Kidney (tissue), 22 donors: ENCODE measurements at places on chromosomes 2 and 18. TPM values are rescaled to one million over a fixed set of nuclear protein-coding genes. Genes with fewer than 3 reads are reported as not detected.
A peak's percentile ranks its signal among the peaks of the same experiment; 100 is the strongest.

DNA sequence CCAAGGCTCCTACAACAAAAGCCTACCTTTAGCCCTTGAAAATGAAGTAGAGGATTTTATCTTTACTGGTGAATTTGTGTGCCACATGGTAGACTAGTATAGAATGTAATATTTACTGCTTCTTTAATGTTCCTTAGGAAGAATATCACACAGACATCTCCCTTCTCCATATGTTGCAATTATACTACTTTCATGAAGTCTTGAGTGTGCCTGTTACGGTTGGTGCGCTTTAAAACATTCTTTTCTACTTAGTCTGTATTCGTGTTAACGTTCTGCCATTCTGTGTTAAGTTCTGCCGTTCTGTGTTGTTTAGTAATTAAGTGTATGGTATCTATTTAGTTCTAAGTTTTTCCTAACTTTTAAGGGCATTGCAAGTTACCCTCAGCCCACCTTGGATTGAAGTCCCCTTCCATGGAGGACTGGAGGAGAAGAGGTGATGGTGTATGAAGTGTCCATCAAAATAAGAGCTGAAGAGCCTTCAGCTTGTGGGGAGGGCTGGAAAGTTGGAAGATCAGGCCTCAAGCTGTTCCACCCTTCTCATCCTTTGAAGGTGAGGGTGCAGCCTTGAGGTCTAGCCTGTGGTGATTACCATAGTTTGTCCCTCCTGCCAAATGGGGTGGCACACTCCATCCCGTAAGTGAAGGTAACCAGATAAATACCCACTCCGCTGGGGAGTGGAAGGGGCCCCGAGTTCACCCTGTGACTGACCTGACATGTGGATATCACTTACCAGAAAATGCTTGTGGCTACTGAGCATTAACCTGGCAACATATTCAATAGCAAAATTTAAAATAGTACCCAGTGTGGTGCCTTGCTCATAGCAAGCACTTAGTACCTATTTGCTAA lies 131.3 kb downstream of the SPTBN1 start:
- no peak for DNase-seq

GRCh38 chr18:1906421-1906820 lies 664.9 kb downstream of the METTL4 start:
- no peak for DNase-seq

DNA sequence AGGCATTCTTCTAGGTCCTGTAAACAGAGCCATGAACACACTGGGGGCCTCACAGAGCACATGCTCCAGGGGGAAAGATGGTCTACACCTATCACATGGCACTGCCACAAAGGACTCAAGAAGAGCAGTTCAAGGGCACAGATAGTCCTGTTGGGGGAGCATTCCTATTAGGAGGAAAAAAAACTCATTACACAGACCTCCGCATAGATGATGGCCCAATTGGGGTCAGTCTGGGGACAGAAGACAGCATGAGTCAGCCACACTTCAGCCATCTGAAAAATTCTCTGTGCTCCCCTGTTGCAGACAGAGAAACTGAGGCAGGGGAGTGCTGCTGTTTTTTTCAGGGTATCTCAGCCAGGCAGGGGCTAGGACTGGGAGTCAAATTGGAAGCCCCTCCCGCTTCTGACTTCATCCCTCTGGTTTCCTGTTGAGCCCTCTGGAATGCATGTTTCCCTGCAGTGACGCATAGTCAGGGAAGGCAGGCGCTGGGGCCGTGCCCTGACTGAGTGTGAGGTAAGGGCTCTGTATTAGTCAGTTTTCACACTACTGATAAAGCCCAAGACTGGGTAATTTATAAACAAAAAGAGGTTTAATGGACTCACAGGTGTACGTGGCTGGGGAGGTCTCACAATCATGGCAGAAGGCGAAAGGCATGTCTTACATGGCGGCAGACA lies 67.9 kb downstream of the RHOB start:
- peak; percentile 90 for DNase-seq

- no peak for DNase-seq
Observed at GRCh38 chr2:241103176-241103595, 1.1 kb upstream of the MTERF4 start.

- DNase-seq, result no peak
Observed at GRCh38 chr2:231111987-231112386, 12.9 kb downstream of the HTR2B start.

DNA sequence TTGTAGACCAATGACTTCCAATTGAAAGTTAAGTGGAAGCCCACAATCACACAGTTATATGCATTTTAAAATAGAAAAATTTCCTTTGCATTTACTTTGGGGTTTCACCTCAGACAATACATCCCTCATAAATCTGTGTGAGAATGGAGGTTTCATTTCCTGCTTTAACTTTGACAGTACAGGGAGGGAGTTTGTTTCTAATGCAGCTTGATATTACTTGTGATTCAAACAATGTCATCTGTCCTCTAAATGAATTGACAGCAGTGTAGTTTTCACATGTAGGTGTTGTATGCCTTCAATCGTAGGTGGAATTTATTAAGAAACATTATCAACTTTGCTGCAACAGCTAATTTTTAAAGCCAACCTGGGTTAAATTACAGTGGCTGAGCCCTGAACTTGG lies 75.2 kb downstream of the TMEFF2 start:
- no peak for DNase-seq

GRCh38 chr2:9763356-9764152 lies 79.7 kb upstream of the TAF1B start:
- no peak for DNase-seq

GRCh38 chr2:126315828-126316227 lies 340.1 kb upstream of the GYPC start:
- no peak for DNase-seq

- no peak for DNase-seq
Observed at GRCh38 chr2:102437122-102437521, 14.2 kb downstream of the IL18RAP start.

DNA sequence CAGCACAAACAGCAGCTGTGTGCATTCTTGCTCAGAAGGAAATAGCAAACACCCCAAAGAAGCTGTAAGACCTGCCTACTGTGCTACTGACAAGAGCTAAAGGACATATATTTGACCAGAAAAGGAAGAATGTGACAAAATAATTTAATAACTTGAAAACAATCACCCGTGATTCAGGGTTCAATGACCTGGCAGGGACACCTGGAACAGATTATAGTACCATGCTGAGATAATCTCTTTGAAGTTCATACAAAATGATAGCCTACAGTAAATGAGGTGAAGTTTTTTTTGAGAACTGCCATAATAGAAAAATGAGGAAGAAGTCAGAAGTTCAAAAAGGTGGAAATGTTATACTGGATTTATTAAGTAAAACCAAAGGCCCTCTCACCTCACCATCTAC lies 324.8 kb upstream of the GULP1 start:
- no peak for DNase-seq

- no peak for DNase-seq
Observed at GRCh38 chr2:157936406-157936805, 60.3 kb upstream of the ACVR1 start.

DNA sequence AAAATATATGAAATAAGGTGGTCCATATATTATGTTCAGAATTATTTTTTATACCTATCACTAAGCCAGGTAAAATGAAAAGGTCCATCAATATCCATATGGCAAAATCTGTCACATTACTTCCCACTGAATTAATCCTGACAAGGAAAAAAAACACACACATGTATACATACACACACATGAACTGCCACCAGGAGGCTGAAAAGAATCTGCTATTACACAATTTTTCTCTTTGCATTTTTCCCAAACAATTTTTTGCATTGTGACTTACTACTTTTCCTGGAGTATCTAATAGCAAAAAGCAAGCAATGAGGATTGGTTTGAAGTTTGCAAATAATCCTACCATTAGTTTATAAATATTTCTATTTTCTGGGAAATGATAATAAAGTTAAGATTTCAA lies 128.2 kb upstream of the CD226 start:
- DNase-seq, result no peak

- no peak for DNase-seq
Observed at GRCh38 chr18:56639571-56639970, 1.2 kb upstream of the TXNL1 start.

DNA sequence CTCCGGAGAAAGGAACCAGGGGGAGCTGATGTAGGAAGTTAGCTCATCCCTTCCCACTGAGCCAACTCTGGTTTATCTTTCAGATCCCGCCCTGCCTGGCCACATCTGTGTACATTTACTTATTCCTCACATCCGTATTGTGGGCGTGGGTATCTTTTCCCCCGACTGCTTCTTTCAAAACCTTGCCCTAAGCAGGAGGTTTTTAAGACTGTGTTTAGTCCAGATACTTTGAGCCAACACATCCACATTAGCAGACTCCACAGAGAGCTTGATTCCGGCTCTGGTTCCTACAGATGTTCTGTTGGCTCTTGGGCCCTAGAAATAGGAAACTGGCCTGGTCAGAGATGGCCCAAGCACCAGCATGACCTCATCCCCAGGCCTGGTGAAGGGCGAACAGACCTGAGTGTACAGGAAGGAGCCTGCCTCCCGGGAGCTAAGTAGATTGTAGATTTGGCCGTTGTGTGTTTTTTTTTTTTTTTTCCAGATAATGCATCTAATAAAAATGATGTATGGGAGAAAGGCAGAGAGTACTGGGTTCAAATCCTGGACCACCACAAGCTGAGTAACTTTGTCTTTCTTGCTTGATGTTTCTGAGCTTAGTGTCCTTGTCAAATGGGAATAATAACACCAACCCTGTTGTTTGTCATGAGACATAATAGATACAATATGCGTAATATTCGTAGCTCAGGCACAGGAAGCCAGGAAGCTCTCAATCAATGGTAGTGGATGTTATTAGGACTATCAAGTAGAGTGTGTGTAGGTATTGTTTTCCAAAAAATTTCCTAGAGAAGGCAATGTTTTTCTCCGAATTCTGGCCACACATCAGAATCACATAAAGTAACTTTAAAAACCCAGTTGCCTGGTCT lies 92.3 kb downstream of the PRKCE start:
- DNase-seq, result no peak

- DNase-seq, result no peak
Observed at GRCh38 chr2:115165529-115166109, 723.2 kb downstream of the DPP10 start.

DNA sequence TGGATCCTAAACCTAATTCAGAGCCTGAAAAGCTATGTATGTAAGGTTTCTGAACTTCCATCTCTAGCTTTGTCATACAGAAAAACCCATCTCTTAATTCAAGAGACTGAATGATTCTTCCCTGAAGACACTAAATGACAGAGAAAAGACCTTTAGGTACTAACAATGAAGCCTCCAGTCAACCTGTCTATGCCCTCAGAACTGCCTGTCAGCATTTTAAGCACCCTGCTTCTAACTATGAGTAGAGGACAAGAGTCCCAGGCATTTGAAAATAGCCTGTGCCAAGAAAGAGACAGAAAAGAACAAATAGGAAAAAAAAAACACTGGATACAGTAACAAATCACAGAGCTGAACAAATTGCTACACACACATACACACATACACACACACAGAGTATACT lies 48.6 kb downstream of the AP1S3 start:
- no peak for DNase-seq

DNA sequence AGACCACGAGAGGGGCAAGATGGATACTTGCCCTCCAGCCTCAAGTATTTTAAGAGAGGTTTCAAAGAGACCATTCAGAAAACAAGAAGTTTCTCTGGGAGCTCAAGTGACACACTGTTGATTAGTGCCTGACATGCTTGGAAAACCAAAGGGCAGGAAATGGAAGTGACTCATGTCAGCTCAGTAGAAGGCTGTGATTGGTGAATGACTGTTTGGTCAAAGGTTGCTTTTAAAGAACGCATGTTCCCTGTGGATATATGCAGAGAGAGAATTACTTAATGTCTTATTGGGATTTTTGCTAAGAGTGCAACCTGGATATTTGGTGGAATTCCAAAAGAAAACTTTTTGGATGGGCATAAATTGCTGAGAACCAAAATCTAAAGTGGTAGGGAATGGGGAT lies 549.9 kb downstream of the XIRP2 start:
- DNase-seq, result no peak

DNA sequence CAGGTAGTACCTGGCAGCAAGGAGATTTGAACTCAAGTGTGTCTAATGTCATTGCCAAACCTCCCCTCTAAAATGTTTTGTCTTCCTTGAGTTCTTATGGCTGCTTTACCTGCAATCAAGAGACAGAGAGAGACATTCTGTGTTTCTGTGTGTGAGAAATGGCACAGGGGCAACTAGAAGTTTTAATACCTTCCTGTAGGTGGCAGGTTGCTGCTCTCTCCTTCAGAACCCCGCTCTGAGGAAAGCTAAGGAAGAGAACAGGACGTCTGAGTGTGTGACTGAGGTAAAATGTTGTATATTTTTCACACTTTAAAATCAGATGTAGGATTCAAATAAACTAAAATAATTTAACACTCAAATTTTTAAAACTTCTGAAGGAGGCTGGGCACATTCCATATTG lies 19.2 kb downstream of the DTNA start:
- DNase-seq, result peak; percentile 57

GRCh38 chr2:241796209-241796608 lies 12.8 kb upstream of the NEU4 start:
- no peak for DNase-seq

The SP100 gene
- polyA plus RNA-seq, result 35.7 TPM

The LIMS4 gene
- polyA plus RNA-seq, result 5.5 TPM

The RAPGEF4 gene
- 3.8 TPM for polyA plus RNA-seq

The SCN7A gene
- polyA plus RNA-seq, result 1.9 TPM

The TRIM43 gene
- not detected for polyA plus RNA-seq

The CDH2 gene
- 6.3 TPM for polyA plus RNA-seq

The AP1S3 gene
- polyA plus RNA-seq, result 2.5 TPM

The VPS54 gene
- polyA plus RNA-seq, result 17.4 TPM

The CDCA7 gene
- polyA plus RNA-seq, result 0.34 TPM

The AQP12A gene
- polyA plus RNA-seq, result not detected
